ENCODE measurements at places on chromosomes 2 and 18. TPM values are rescaled to one million over a fixed set of nuclear protein-coding genes. Genes with fewer than 3 reads are reported as not detected.

SLC4A5 gene
- 1.2 TPM for total RNA-seq

COLEC12 gene
- not detected for total RNA-seq

MAP3K19 gene
- not detected for total RNA-seq

CSRNP3 gene
- total RNA-seq = 0.41 TPM

QPCT gene
- 3.0 TPM for total RNA-seq

MALL gene
- 32.4 TPM for total RNA-seq

NMS gene
- not detected for total RNA-seq

TEX44 gene
- not detected for total RNA-seq

AGFG1 gene
- total RNA-seq = 82.8 TPM

GAREM2 gene
- total RNA-seq = 1.7 TPM

OLA1 gene
- total RNA-seq = 263 TPM

HOXD4 gene
- total RNA-seq = not detected

TMEM163 gene
- 2.4 TPM for total RNA-seq

IL36A gene
- total RNA-seq = not detected

ARHGAP25 gene
- not detected for total RNA-seq

GPAT2 gene
- 11.0 TPM for total RNA-seq

CD226 gene
- 0.13 TPM for total RNA-seq

DDX1 gene
- 54.2 TPM for total RNA-seq

HOXD12 gene
- total RNA-seq = not detected

ATP8B1 gene
- 16.7 TPM for total RNA-seq

SCTR gene
- total RNA-seq = not detected

ERICH2 gene
- 2.0 TPM for total RNA-seq

ZSWIM2 gene
- total RNA-seq = not detected

AQP12B gene
- not detected for total RNA-seq

CCDC74A gene
- 3.4 TPM for total RNA-seq

FN1 gene
- 42.5 TPM for total RNA-seq

TSPYL6 gene
- total RNA-seq = not detected

TMEM185B gene
- 23.5 TPM for total RNA-seq

UPP2 gene
- total RNA-seq = not detected

DNER gene
- 0.28 TPM for total RNA-seq

OTOF gene
- not detected for total RNA-seq

BIN1 gene
- 95.6 TPM for total RNA-seq

PROC gene
- total RNA-seq = 5.8 TPM

IL36B gene
- not detected for total RNA-seq

ARHGAP28 gene
- total RNA-seq = not detected

REEP1 gene
- total RNA-seq = 0.25 TPM

ASIC4 gene
- 0.30 TPM for total RNA-seq

GBX2 gene
- total RNA-seq = not detected

GTF2A1L gene
- not detected for total RNA-seq

IMPA2 gene
- total RNA-seq = 91.4 TPM

INHA gene
- total RNA-seq = 9.1 TPM

SPEG gene
- total RNA-seq = 55.8 TPM

NETO1 gene
- total RNA-seq = not detected

PLGLB2 gene
- total RNA-seq = 1.9 TPM

TMEM37 gene
- 1.2 TPM for total RNA-seq

MARS2 gene
- 5.1 TPM for total RNA-seq

HK2 gene
- total RNA-seq = 7.8 TPM

SERPINB4 gene
- total RNA-seq = not detected

FAM124B gene
- 0.60 TPM for total RNA-seq

CRYGC gene
- not detected for total RNA-seq

MYO5B gene
- total RNA-seq = 25.4 TPM

ITGB6 gene
- 24.3 TPM for total RNA-seq

MZT2A gene
- total RNA-seq = 202 TPM

SPP2 gene
- total RNA-seq = not detected

ALLC gene
- total RNA-seq = not detected

REG3A gene
- not detected for total RNA-seq

Measured in PC-9 (cell line).